Activated T-helper 1 cell treated with anti-CD3 and anti-CD28 coated beads, Interleukin-2, amount 50 U/mL, for 16 hours (primary cell): ENCODE measurements at places on chromosomes 7 and 10.

- DNase-seq = no peak
Measured at GRCh38 chr10:112766636-112767035, 183.4 kb upstream of the TCF7L2 start.

DNA sequence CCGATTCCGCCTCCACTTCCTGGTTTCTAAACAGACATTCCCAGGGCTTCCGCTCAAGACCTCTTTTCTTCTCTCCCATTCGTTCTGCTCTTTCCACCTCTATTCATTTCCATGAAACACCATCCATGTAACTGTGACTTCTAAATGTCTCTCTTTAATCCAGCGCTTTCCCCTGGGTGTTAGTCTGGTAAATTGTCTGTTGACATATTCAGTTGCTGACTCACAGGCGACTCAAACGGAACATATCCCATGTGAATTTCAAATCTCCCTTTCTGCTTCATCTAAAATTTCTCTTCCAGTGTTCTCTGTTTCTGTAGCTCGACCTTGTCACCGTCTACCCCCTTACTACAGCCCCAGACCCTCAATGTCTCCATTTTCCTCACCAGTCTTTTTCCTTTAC is 119.1 kb downstream of the PFKFB3 start:
- DNase-seq = no peak

- no peak for DNase-seq
Measured at GRCh38 chr7:9029681-9030530, 596.5 kb downstream of the NXPH1 start.

GRCh38 chr7:50149369-50149768 is 56.3 kb upstream of the ZPBP start:
- DNase-seq = no peak

DNA sequence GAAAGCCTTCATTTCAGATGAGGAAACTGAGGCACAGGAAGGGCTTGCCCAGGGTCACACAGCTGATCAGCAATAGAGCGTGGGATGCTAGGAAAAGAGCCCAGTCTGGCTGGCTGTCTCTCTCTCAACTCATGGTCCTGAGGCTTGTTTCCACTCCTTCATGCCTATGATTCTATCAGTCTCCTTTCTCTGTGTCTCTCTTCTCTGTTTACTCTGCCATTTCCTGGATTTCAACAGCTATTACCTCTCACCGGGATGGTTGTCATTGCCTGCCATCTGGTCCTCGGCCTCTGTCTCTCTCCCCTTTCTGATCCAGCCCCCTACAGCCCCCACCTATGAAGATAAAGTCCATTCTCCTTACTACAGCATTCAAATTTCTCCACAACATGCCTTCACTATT is 93.3 kb upstream of the AGBL3 start:
- DNase-seq = no peak

DNA sequence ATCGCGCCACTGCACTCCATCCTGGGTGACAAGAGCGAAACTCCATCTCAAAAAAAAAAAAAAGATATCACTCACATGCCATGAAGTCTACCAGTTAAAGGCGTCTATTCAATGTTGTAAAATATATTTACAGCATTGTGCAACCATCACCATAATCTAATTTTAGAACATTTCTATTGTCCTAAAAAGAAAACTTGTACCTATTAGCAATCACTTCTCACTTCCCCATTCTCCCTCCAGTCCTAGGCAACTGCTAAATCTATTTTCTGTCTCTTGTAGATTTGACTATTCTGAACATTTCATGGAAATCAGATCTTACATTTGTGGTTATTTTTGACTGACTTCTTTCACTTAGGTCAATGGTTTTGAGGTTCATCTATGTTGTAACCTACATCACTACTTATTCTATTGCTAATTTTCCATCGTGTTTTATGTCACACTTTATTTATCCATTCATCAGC is 25.2 kb upstream of the OTUD1 start:
- DNase-seq = no peak

GRCh38 chr7:45417268-45417667 is 156.9 kb upstream of the ADCY1 start:
- DNase-seq = no peak

DNA sequence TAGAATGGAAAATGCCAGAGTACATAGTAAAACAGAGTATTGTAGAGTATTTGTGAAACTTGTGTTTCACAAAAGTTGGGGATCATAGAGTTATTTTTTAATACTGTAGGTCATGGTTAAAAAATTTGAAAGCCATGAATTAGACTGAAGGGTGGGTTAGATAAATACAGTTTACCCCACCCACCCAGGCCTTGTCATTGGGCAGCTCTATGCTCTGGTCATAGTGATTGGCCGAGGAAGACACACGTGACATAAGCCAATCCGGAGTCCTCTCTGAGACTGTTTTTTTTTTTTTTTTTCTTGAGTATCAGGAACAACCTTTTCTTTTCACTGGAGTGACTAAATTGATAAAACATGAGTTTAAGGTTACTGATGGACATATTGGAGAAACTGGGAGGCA is 33.3 kb upstream of the ORC5 start:
- DNase-seq = no peak

DNA sequence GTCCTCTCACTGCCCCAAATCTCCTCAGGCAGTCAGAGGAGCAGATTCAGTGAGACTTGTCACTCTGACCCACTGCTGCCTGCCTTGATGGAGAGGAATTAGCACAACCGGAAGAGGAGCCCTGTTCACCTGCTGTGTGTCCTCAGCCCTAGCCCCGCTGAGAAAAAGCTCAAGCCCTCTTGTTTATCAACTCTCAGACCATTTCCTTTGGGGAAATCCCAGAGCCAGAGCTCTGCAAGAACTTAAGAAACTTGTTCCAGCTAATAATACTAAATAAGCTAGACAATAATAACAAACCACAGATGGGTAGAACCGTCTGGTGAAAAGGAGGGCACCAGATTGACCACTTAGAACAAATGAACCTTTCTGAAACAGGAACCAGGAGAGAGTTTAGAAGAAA is 37.7 kb upstream of the ITGB1 start:
- DNase-seq = no peak

GRCh38 chr10:118036281-118036875 is 10.4 kb downstream of the RAB11FIP2 start:
- DNase-seq = no peak

DNA sequence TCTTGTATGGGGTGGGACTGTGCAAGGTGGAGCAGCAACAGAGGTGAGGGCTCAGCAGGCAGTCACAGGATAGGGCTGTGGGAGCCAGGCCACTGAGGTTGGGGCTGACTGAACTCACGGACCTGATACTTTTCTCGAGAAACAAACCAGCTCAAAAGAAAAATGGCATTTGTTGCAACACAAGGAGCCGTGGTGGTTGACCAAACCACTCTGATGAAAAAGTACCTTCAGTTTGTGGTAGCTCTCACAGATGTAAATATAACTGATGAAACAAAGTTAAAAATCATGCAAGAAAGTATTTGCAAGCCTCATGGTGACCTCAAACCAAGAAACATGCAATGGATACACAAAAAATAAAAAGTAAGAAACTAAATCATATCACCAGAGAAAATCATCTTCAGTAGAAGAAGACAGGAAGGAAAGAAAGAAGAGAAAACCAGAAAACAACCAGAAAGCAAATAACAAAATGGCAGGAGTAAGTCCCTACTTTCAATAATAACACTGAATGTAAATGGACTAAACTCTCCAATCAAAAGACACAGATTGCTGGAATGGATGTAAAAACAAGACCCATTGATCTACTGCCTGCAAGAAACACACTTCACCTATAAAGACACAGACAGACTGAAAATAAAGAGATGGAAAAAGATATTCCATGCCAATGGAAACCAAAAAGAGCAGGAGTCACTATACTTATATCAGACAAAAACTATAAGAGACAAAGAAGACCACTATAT is 48.9 kb upstream of the DUSP5 start:
- DNase-seq = no peak

- DNase-seq = no peak
Measured at GRCh38 chr10:27948186-27948585, 50.7 kb downstream of the ODAD2 start.

DNA sequence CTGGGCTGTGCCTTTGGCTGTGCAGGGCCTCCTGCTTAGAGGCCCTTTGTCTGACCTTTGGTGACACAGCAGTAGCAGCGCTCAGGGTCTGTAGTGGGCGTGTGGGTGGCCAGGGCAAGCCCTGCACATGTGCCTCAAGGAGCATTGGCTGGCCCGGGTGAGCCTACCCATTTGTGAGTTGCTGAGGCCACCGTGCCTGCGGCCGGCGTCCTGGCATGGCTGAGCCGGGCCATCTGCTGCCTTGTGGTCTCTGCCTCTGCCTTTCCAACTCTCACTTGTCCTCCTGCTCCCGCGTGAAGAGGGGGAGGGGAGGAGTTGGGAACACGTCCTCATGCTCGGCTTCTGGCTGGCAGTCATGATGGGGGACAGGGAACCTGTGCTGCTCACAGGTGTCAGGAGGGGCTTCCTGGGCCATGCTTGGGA is 9.2 kb upstream of the ORAI2 start:
- DNase-seq = no peak

- no peak for DNase-seq
Measured at GRCh38 chr7:14505906-14506305, 396.6 kb downstream of the DGKB start.

DNA sequence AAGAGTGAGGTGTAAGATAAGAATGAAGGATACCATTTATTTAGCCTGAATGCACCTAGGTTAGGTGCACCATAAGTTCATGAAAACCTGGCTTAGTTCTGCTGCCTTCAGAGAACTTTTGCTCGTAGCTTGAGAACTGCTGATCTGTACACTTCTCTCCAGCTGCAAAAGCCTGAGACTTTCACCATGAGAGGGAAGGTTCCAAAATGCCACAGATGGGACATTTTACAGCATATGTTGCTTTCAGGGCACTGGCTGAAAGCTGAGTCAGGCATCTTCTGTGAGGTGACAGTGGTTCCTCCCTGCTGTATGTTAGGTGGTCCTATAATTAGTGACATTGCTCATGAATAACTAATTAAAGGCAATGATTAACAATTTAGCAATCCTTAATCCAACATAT is 298.3 kb downstream of the GALNT17 start:
- no peak for DNase-seq
